ENCODE measurements at places on chromosomes 7 and 10.

- H3K4me1 ChIP-seq, result peaks cover 6% of the 10 kb centered on the region
- H3K27ac ChIP-seq, result no peak overlapping the region
- no peak for DNase-seq
- no peaks in the 10 kb centered on the region for H3K27me3 ChIP-seq
- no peak overlapping the region for H3K4me3 ChIP-seq
Observed at GRCh38 chr7:69184339-69184738, 413.9 kb upstream of the AUTS2 start.

DNA sequence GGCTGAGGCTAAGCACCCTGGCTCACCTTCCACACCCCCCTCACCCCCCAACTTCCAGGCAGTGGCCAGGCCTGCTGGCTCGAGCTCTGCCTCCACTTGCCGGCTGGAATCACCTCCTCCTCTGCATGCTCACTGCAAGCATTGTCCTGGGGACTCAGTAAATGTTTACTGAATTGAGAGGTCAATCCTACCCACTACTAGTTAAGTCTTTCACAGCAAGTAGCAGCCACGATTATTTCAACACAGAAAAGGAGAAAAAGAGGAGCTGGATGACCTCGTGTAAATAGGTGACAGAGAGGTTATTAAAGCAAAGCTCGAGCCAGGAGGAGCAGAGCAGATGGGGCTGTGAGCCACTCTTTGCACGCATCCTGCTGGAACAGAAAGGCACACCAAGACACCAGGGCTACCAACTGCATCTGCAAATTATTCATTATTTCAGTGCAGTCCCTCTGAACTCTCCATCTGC lies 32.1 kb downstream of the HIPK2 start:
- H3K4me3 ChIP-seq, result no peak overlapping the region
- no peak for DNase-seq
- H3K27ac ChIP-seq, result no peak overlapping the region
- H3K36me3 ChIP-seq, result no peaks in the 10 kb centered on the region
- peaks cover 5% of the 10 kb centered on the region for H3K4me1 ChIP-seq

DNA sequence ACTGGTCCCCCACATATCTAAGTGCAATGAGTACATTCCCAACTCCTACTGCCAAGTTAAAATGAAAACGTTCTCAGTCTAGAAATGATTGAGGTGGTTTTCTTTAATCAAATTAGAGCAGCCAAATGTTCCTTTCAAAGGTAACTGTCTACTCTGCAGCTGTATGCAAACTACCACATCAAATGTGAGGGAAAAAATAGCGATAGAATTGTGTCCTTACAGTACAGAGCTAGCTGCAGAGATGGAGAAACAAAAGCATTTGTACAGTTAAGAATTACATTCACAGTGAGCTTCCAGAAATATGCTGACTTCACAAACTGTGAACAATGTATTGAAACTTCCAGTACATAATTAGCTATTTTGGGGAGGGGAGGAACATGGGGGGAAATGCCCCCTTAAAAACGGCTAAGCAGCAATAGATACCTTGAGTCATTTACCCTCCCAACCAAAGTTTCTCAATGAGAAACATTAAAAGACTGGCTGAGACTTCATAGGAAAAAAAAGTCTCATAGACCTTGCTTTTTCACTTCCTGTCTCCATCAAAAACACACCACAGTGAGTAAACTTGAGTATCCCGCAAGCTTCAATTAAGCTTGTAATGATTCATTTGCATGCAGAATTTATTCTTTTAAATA lies 22.9 kb downstream of the CDK6 start:
- H3K27ac ChIP-seq, result peak overlapping the region; percentile 87
- H3K4me3 ChIP-seq, result peak overlapping the region; percentile 65
- H3K27me3 ChIP-seq, result no peaks in the 10 kb centered on the region
- H3K36me3 ChIP-seq, result peaks cover 62% of the 10 kb centered on the region
- peaks cover 76% of the 10 kb centered on the region for H3K4me1 ChIP-seq

DNA sequence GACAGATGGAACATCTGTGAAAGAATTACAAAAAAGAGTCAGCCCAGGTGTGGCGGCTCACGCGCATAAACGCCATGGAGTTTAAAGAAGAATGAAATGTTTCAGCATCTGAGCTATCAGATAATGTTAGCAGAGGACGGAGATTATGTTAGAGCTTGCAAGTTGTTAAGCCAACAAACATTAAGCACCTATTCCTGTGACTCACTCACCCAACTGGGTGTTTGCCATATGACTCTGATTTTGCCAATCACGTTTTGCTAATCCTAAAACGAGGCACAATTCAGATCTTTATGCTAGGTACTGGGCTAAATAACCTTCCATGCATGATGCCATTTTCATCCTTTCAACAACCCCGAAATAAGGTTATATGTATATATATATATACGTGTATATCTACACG lies 29.0 kb upstream of the CCNY start:
- H3K36me3 ChIP-seq, result no peaks in the 10 kb centered on the region
- peaks cover 17% of the 10 kb centered on the region for H3K27me3 ChIP-seq
- H3K4me3 ChIP-seq, result no peak overlapping the region
- H3K4me1 ChIP-seq, result no peaks in the 10 kb centered on the region

GRCh38 chr7:142563470-142563869 lies 185.8 kb upstream of the PRSS1 start:
- no peak for DNase-seq
- peaks cover 4% of the 10 kb centered on the region for H3K4me1 ChIP-seq
- no peak overlapping the region for H3K27ac ChIP-seq
- H3K27me3 ChIP-seq, result peaks cover 5% of the 10 kb centered on the region

- H3K27me3 ChIP-seq, result no peaks in the 10 kb centered on the region
- H3K4me3 ChIP-seq, result no peak overlapping the region
- DNase-seq, result no peak
- H3K4me1 ChIP-seq, result no peaks in the 10 kb centered on the region
- no peaks in the 10 kb centered on the region for H3K36me3 ChIP-seq
Observed at GRCh38 chr10:60175441-60175971, 214.2 kb downstream of the ANK3 start.

GRCh38 chr7:95686109-95686508 lies 86.2 kb upstream of the DYNC1I1 start:
- no peaks in the 10 kb centered on the region for H3K27me3 ChIP-seq
- H3K36me3 ChIP-seq, result no peaks in the 10 kb centered on the region
- peak; percentile 22 for DNase-seq
- no peak overlapping the region for H3K4me3 ChIP-seq
- H3K4me1 ChIP-seq, result peaks cover 7% of the 10 kb centered on the region

GRCh38 chr7:73891178-73891885 lies 30.4 kb downstream of the TMEM270 start:
- no peak overlapping the region for H3K4me3 ChIP-seq
- peaks cover 9% of the 10 kb centered on the region for H3K4me1 ChIP-seq
- no peak for DNase-seq
- H3K27ac ChIP-seq, result no peak overlapping the region

DNA sequence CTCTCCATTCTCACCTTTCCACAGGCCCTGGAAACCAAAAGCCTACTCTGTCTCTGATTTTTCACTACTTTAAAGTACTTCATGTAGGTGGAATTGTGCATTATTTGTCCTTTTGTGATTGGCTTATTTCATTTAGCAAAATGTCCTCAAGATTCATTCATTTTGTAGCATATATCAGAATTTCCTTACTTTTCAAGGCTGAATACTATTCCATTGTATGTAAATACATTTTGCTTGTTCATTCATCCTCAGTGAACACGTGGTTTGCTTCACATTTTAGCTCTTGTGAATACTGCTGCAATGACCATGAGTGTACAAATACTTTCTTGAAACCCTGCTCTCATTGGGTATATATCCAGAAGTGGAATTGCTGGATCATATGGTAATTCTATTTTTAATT lies 8.8 kb downstream of the C1GALT1 start:
- H3K4me3 ChIP-seq, result no peak overlapping the region
- peaks cover 54% of the 10 kb centered on the region for H3K36me3 ChIP-seq
- peaks cover 41% of the 10 kb centered on the region for H3K4me1 ChIP-seq
- H3K27ac ChIP-seq, result no peak overlapping the region

DNA sequence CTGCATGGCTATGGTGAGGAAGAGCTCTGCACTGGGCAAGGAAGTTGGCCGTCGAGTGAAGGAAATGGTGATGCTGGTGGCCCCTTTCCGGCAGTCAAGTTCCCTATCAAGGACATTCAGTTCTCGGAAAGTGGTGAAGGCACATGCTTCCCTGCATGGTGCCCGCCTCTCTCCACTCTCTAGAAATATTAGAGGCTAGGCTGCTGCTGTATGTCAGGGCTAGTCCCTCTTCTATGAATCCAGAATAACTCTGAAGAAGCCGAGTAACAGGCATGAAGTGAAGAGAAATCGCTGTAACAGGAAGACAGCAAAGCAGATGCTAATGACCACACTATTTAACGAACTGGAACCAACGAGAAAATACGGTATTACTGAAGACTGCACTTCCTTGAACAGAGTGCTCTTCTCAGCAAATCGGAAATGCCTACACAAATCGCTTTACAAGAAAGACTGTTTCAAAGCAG lies 5.4 kb downstream of the IDI1 start:
- peaks cover 66% of the 10 kb centered on the region for H3K36me3 ChIP-seq
- peak; percentile 41 for DNase-seq
- H3K27ac ChIP-seq, result peak overlapping the region; percentile 92
- H3K4me1 ChIP-seq, result peaks cover 53% of the 10 kb centered on the region

Measured in activated CD8-positive, alpha-beta T cell treated with anti-CD3 and anti-CD28 coated beads, Interleukin-2, amount 10 ng/mL, durations not matched to agents 7 days and 5 days (primary cell).